ENCODE measurements at places on chromosomes 3 and 15.

DNA sequence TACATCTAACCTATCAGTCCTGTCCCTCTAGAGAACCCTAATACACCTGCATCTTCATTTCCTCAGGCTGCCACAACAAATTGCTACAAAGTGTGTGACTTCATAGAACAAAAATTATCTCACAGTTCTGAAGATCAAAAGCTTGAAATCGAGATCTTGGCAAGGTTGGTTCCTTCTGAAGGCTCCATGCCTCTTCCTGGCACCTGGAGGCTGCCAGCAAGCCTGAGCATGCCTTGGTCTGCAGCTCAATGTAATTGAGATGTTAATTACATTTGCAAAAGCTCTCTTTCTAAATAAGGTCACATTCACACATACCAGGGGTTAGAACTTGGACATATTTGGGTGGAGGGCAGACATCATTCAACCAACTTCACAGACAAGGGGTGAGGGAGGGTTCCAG lies 86.4 kb upstream of the ABHD17C start:
- no peak for DNase-seq

GRCh38 chr3:191255156-191255555 lies 56.1 kb downstream of the OSTN start:
- no peak for DNase-seq

- DNase-seq, result peak; percentile 84
Observed at GRCh38 chr3:40179016-40179415, 130.5 kb upstream of the EIF1B start.

GRCh38 chr3:52280050-52280461 lies 1.6 kb upstream of the WDR82 start:
- DNase-seq, result peak; percentile 56

- DNase-seq, result no peak
Observed at GRCh38 chr3:77795013-77795412, 755.1 kb downstream of the ROBO2 start.

DNA sequence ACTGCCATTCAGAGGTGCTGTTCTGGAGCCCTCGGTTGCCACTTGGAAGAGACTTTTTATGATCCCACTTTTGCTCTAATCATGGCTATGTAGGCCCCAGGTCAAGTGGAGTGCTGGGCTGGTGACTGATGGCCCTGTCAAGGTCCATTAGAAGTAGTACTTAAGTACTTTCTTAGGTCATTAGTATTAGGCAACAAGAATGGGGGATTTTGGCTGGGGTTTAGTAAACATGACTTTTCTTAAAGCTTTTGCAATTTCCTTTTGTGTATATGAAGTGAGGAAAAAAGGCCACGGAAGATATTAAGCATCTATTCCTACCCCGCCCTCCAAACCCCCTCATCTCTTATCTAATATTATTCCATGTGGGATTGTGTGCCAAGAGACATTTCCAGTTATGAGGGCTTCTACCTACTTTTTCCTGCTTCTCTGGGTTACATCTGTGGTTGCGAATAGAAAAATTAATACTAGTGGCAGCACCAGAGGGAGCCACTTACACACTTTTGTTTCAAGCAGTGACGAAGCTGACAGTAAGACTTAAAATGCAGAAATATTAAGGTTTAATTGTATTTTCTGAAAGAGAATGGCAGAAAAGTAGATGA lies 13.9 kb downstream of the NLGN1 start:
- peak; percentile 70 for DNase-seq

GRCh38 chr15:39252134-39252470 lies 328.8 kb upstream of the THBS1 start:
- DNase-seq, result no peak

GRCh38 chr3:116038968-116039650 lies 406.2 kb downstream of the LSAMP start:
- DNase-seq, result peak; percentile 2

DNA sequence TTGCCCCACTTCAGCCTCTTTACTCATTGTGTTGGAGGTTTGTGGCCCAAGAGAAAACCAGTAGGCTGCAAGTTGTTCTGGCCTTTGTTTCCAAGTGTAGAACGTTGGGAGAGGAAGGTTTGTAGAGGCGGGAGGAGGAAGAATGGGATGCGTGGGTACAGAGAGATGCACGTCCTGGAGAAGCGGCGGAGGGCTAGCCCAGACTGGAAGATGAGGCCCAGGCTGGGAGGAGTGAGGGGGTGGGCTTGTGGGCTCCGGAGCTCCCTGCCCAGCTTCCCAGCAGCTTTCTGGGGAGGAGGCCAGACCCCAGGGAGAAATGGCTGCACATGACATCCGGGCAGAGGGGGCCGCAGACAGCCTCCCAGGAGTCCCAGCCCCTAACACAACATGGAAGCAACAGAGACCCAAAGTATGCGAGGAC lies 5.3 kb downstream of the PLA2G4F start:
- no peak for DNase-seq

GRCh38 chr3:170585008-170585936 lies 603 bp downstream of the SLC7A14 start:
- peak; percentile 5 for DNase-seq

GRCh38 chr3:141594357-141594756 lies 107.5 kb downstream of the RASA2 start:
- no peak for DNase-seq

DNA sequence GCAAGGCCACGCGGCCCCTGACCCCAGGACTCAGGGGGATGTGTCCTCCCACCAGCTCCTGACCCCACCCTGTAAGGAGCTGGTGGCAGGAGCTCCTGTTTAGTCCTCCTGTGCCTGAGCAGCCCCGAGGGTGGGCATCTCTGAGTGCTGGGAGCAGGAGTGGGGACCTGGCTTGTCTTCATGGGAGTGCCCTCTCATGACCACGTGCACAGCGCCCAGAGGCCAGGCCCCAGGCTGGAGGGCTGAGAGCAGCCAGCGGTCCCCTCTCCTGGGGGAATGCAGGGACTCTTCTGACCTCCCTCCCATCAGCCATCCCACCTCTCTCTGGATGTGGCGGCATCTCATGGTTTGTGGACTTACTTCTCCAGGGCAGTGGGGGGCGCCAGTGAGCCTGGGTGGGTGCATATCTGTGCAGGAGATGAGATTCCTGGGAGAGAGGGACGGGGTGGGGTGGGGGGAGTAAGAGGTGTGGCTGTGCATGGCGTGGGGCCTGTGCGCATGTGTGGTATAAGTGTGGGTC lies 205.6 kb downstream of the TBC1D2B start:
- peak; percentile 25 for DNase-seq

DNA sequence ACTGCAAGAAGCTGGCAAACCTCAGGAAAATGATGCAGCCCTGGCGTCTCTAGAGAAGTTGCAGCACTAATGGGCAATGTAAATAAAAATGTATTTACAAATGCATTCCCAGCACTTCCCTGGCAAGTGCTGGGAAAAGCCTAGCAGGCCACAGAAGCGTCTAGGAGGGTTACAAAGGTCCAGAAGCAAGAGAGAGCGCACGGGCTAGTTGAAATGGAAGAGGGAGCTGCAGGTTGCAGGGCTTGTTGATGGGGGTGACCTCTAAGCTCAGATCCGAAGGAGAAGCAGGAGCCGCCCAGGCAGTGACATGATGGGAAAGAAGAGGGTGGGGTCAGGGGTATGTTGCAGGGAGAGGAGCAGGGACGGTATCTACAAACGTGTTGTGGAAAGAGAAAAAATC lies 2.7 kb upstream of the KNL1 start:
- DNase-seq, result no peak

DNA sequence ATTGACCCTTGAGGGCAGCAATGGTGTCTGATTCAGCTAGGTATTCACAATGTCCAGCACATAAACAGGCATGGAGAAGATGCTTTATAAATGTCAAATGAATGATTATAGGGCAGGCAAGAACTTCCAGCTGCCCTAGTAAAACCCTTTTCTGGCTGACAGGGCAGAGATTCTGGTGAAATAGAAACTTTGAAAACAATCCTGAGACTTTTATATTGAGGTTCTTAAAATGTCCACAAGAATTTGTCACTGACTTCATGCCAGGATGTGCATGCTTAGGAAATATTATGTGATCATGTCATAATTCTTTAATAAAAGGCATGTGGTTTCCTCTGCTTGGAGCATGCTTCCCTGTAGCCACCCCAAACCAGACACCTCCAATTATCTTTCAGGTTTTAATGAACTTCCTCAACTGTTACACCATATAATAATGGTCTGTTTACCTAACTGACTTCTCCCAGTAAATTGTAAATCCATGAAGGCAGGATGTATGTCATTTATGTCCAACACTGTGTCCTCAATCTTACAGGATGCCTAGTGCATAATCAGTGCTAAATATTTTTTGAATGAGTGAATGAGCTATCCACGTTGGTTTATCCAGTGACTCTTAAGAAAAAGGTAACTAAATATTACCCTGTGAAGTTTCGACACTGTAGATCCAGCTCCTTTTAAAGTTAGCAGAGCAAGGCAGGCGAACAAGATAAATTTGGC lies 43.4 kb upstream of the CLRN1 start:
- DNase-seq, result peak; percentile 21

DNA sequence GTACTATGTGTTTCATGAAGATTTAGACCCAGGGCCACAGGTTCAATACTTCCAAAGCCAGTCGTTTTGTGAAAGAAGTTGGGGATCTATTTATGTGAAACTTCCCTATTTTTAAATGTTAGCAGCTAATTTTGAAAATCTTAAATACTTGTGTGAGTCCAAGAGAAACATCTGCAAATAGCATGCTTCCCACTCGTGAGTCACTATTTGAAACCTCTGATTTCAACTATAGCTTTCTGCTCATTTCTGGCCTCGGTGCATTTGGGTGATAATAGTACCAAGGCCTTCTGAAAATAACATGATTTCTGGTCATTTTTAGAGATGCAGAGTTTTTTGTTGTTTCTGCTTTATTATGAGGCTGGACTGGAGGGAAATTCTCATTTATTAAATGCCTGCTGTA lies 110.0 kb downstream of the OPA1 start:
- no peak for DNase-seq

GRCh38 chr15:72982714-72983113 lies 69.5 kb upstream of the NEO1 start:
- no peak for DNase-seq

DNA sequence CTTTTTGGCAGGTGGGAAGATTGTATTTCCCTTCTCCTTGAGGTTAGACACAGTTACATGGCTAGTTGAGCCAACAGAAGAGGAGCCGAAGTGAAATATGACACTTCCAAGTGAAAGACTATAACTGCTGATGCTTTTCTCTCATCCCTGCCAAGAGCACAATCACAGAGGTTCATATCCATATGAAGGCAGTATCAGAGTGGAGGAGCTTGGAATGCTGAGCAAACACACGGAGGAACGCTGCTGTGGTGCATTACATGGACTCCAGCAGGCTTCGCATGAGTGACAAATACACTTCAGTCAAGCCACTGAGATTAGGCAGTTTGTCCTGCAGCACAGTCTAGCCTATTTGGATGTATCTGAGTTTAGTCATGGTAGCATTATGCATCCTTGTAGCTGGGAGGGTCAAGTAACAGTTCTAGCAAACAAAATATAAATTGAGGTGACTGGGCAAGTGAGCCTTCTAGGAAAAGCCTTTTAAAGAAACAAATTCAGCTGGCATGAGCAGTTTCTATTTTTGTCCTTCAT lies 5.4 kb downstream of the IQCF6 start:
- no peak for DNase-seq

DNA sequence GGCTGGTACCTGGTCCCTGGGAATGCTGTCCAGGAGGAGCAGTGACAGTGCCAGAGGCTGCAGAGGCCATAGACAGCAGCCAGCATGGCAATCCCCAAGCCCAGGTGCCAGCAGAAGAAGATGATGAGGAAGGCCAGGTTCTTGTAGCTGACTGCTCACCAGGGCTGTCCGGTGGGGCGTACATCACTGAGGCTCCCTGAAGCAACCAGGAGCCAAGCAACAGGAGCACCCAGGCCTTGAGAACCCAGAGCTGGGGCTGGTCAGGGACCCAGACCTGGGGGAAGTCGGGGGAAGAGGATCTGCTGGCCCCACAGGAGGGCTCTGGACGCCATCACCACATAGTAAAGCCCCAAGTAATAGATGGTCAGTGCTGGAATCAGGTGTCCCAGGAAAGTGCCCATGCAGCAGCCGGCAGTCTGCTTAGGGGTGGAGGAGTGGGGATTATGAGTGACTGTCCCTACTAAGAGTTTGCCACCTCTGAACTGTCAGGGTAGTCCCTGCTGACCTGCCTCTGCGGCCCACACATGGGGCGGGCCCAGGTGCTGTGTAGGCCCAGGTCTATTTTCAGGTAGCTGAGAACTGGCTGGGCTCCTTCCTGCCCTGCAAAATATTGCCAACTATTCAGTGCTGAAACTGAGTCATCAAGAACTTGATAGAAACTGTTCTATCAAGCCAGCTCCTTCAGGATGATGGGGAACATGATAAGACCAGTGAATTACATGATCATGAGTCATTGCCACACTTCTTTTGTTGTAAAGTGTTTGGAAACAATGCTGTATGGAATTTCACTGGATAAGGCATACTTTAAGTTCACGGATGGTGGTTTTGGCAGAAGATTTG lies 68.7 kb downstream of the CHRD start:
- no peak for DNase-seq

- DNase-seq, result no peak
Observed at GRCh38 chr3:23301819-23302218, 98.7 kb downstream of the UBE2E2 start.

GRCh38 chr3:195859846-195860411 lies 48.2 kb upstream of the MUC4 start:
- DNase-seq, result no peak

DNA sequence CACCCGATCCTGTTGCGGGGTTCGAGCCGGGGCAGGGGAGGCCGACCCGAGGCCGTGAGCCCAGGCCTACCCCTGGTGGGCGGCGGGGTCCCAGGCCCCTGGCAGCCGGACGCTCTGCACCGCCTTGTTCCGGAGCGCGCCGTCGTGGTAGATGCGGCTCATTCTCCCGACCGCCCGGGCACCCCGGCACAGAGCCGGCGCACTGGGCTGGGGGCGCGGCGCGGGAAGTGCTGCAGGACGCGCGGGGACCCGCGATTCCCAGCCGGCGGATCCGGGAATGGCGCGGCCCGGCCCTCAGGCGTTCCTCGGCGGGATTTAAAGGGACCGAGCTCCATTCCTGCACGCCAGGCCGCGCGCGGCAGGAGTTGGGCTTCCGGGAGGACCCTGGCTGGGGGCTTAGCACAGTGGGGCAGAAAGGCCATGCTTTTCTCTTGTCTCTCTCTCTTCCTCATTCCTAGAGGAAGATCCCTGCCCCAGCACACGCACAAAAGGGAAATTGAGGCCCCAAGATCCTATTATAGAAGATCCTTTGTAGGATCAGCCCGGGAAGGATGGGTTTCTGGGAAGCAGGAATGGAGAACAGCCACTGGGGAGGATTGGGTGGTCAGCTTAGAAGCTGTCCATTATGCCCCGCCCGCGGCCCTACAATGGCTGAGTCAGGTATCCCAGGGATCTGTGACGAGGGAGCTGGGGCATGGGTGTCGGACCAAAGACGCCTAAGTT lies at the start of gene ARPIN:
Gene ARPIN, minus strand, starts transcription at position 279 of the 723 bp plus-strand sequence. Its CDS starts 117 bp downstream, at position 162.
- peak; percentile 32 for DNase-seq

GRCh38 chr3:66269411-66269810 lies 48.6 kb downstream of the SLC25A26 start:
- no peak for DNase-seq

DNA sequence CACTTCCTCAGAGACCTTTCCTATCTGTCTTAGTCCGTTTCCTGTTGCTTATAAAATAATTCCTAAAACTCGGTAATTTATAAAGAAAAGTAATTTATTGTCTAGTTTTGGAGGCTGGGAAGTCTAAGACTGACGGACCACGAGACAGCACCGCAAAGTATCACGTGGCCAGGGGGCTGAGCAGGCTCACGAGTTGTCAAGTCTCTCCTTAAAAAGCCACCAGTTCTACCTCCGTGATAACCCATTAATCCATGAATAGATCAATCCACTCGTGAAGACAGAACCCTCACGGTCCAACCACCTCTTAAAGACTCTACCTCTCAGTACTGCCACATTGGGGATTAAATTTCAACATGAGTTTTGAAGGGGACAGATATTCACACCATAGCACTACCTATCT lies 821 bp downstream of the LINS1 start:
- DNase-seq, result peak; percentile 73

GRCh38 chr3:142976621-142977398 lies 13.3 kb upstream of the PAQR9 start:
- peak; percentile 93 for DNase-seq

Measured in hematopoietic multipotent progenitor cell treated with erythropoietin and hydrocortisone succinate and interleukin-3 and kit ligand, for 4 days (in vitro differentiated cells).